ENCODE measurements at places on chromosomes 4 and X. TPM values are rescaled to one million over a fixed set of nuclear protein-coding genes. Genes with fewer than 3 reads are reported as not detected.

The PCYT1B gene
- not detected for total RNA-seq

The GRK4 gene
- 3.7 TPM for total RNA-seq

The SPON2 gene
- 16.6 TPM for total RNA-seq

The RASGEF1B gene
- total RNA-seq, result 14.7 TPM

The VEGFD gene
- total RNA-seq, result not detected

The SMPX gene
- not detected for total RNA-seq

The SLC49A3 gene
- 2.0 TPM for total RNA-seq

The SOWAHB gene
- total RNA-seq, result not detected

The AVPR2 gene
- total RNA-seq, result not detected

The NAT8L gene
- total RNA-seq, result not detected

The ATOH1 gene
- not detected for total RNA-seq

The SORBS2 gene
- not detected for total RNA-seq

The STPG2 gene
- total RNA-seq, result not detected

The KIF4A gene
- total RNA-seq, result 0.08 TPM

The SLC9B2 gene
- total RNA-seq, result 24.9 TPM

The MAOA gene
- 0.22 TPM for total RNA-seq

The ALAS2 gene
- not detected for total RNA-seq

The ZAR1 gene
- total RNA-seq, result not detected

The USP51 gene
- 7.3 TPM for total RNA-seq

The KLHL13 gene
- total RNA-seq, result 1.1 TPM
